ENCODE measurements at places on chromosomes 3 and 15. TPM values are rescaled to one million over a fixed set of nuclear protein-coding genes. Genes with fewer than 3 reads are reported as not detected.

The NKTR gene
- 20.3 TPM for total RNA-seq

DNA sequence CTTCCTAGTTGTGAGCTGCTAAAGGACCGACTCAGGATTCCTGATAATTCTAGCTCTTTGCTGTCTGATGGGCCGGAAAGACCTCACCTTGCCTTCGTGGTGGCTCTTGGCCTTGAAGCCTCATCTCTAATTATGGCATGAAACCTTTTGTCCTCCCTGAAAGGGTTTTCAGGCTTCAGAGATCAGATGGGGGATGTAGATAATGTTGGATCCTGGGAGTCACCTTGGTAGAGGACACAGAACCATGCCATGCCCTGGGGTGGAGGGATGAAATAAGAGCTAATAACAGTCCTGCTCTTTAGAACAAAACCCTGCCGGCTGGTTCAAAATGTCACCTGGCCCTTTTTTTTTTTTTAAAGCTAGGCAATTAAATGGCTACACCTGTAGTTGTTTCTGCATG, 50.8 kb upstream of the SYN2 start:
- no peak for DNase-seq

- no peak for DNase-seq
These were observed 24.0 kb downstream of the LNP1 start for GRCh38 chr3:100425316-100425715.

The PLCH1 gene
- 0.62 TPM for total RNA-seq

The SAMMSON gene
- not detected for total RNA-seq
